Skin of body (tissue), 3 donors: ENCODE measurements at places on chromosomes 3 and 15. TPM values are rescaled to one million over a fixed set of nuclear protein-coding genes. Genes with fewer than 3 reads are reported as not detected.

GRCh38 chr15:96325541-96326327, 4.8 kb upstream of the NR2F2 start:
- DNase-seq: no peak

DNA sequence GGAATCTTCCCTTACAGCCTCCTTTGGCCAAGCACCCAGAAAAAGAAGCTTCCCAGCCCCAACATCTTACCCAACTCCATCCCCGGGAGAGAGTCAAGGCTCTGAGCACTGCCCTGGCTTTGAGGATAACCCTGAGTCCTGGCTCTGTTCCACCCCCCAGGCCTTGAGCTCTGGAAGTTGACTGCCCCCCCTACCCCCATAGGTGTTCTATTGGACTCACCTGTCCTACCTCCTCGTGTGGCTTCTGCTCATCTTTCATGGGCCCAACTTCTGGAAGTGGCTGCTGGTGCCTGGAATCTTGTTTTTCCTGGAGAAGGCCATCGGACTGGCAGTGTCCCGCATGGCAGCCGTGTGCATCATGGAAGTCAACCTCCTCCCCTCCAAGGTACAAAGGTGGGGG, 22.3 kb downstream of the NOX5 start:
- no peak for DNase-seq

- DNase-seq: peak; percentile 57
These were observed 882 bp downstream of the JMJD7 start for GRCh38 chr15:41828807-41829141.

DNA sequence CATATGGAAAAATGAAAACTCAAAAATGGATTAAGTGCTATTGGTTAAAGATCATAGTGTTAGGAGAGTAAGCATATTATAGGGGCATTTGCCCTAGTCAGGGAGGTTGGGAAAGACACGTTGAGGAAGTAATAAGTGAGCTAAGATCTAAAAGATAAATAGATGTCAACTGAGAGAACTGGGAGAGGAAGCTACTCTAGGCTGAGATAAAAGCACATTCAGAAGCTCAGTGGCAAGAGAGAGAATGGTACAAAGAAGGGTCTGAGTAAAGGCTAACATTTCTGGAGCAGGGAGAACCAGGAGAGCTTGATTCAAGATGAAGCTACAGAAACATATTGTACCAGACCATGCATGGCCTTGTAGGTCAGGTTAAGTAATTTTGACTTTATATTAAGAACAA, 63.9 kb downstream of the TRPC1 start:
- no peak for DNase-seq

DNA sequence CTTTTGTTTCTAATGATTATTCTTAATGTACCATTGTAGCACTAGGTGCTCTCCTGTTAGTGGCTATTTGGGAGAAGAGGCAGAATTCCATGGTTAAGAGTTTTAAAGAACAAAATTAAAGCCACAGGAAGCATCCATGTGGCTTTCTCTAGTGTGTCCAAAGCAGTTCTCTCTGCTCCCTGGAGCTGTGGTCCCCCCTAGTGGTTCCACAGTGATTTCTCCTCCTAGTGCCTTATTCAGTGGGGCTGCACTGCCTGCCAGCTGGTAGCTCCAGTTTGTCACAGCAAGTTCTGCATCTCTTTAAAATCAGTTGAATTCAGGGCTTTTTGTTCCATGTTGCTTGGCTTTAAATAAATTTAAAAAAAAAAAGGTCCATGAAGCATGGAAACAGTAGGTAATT, 39.6 kb upstream of the FAM98B start:
- DNase-seq: peak; percentile 65

- DNase-seq: no peak
These were observed 18.7 kb downstream of the CFAP161 start for GRCh38 chr15:81152799-81153198.

DNA sequence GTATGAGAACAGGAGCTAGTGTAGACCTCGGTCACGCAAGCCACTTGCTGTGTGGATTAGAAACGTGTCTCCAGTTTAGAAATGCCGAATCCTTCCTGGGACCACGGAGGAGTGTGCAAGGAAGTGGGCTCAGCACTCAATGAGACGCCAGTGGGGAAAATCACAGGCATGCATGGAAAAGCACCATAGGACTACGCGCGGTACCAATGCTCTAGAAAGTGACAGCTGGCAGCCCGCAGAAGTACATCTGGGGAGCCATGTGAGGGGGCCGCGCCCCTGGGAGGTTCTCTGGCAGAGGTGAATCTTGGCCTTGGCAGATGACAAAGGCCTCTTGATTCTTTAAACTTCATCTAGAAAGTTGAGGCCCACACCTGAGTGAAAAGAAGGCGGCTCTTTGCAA, 99.3 kb downstream of the LRRK1 start:
- DNase-seq: no peak

GRCh38 chr3:39088456-39088855, 19.0 kb downstream of the GORASP1 start:
- no peak for DNase-seq

DNA sequence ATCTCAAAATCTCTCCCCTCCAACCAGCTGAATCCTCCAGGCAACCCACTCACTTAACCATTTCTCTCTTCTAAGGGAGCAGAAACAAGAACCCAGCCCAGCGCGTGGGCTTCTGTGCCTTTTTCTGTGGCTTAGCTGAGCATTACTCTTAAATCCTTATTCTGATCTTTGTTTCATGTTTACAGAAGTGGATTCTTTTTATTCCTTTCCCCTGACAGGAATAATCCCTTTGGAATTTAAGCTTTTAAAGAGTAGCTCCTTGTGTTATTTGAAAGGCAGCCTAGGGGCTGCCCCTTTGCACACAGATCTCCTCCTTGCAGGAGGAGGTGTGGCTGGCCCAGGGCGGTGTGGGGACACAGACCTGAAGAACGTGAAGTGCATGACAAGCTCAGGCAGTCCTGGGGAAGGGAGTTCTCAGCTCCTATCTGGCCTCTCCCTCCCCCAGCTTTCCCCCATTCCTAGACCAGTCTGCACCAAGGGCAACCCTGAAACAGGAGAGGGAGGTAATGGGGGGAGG, 77.1 kb upstream of the UBE2E1 start:
- no peak for DNase-seq

GRCh38 chr3:177721864-177722785, 524.8 kb upstream of the TBL1XR1 start:
- DNase-seq: no peak

DNA sequence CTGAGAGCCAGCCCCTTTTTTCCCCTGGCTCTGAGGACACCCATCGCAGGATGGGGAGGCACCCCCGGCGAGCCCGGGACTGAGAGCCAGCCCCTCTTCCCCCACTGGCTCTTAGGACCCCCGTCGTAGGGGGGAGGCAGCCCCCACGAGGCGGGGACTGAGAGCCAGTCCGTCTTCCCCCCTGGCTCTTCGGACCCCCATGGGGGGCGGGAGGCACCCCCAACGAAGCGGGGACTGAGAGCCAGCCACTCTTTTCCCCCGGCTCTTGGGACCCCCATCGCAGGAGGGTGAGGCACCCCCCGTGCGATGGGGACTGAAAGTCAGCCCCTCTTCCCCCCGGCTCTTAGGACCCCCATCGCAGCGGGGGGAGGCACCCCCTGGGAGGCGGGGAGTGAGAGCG, 36.8 kb upstream of the SSUH2 start:
- DNase-seq: no peak

GRCh38 chr3:171379281-171379680, 80.9 kb downstream of the TNIK start:
- DNase-seq: no peak

DNA sequence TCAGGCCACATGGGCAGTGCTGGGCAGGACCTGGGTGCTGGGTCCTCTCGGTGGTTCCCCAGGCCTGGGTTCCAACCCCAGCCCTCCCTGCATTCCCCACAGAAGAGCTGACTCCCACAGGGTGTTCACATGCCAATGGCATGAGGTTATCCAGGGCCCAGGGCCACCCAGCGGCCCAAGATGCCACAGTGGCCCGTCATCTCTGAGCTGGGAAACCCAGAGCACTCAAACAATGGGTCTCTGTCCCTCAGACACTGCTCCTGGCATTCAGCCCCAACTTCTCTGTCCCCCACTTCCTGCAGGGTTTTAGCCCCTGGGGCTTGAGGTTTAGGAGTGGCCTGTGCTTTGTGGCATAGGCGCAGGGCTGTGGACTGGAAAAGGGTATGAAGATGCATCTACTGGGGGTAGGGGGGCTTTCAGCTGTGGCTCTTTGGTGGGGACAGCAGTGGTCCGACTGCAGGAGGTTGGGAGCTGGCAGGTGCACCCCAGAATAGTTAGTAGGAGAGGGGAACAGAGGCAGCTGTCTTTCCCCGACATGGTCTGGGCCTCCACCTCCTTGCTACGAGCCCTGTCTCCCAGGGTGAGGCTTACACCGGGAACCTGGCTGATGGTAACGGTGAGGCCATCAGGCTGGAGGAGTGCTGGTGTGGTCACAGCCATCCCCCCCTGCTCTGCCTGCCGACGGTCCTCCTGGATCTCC, 1.7 kb downstream of the CCDC9B start:
- peak; percentile 11 for DNase-seq

WNT7A gene
- 0.59 TPM for total RNA-seq

GRCh38 chr3:89740881-89741177, 633.4 kb downstream of the EPHA3 start:
- peak; percentile 84 for DNase-seq
